Adrenal gland (tissue), 19 donors: ENCODE measurements at places on chromosomes 16 and 17.
A peak's percentile ranks its signal among the peaks of the same experiment; 100 is the strongest.

- DNase-seq = peak; percentile 69
Observed at GRCh38 chr17:74512036-74512435, 19.2 kb downstream of the CD300LB start.

GRCh38 chr17:19867329-19868078, at the start of gene ULK2:
ULK2 (minus strand) TSS chr17:19867936; CDS start chr17:19867417, 519 bp downstream.
- DNase-seq = peak; percentile 69

- no peak for DNase-seq
Observed at GRCh38 chr17:17191346-17191792, 14.8 kb downstream of the PLD6 start.

DNA sequence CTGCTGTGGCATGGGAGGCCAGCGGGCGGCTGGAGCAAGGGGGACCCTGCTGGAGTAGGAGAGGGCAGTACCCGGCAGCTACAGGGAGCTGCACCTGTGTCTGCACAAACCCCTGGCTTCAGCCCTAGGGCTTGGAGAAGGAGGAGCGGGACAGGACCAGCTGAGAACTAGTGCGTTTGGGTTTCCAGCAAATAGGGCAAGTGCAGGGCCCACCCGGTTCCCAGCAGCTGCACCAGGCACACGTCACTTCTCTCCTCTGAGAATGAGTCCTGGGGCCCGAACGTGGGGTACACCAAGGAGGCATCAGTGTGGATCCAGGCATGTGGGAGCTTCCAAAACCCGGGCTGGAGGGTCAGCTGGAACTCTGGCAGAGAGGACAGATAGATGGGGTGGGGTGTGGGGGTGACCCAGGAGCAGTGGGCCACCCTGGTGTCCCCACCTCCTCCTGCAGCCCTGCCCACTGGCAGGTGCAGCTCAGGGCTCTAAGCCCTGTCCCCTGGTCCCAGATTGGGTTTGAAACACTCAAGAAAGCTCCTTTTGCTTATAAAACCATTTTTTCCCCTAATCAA, 5.6 kb downstream of the C16orf89 start:
- DNase-seq = no peak

- no peak for DNase-seq
Observed at GRCh38 chr17:21140911-21141310, 14.1 kb downstream of the DHRS7B start.

GRCh38 chr16:66515596-66516508, 34.1 kb downstream of the TK2 start:
- no peak for DNase-seq

- DNase-seq = no peak
Observed at GRCh38 chr16:66523861-66524354, 26.0 kb downstream of the TK2 start.

GRCh38 chr16:84574191-84574590, 43.7 kb downstream of the COTL1 start:
- DNase-seq = no peak

DNA sequence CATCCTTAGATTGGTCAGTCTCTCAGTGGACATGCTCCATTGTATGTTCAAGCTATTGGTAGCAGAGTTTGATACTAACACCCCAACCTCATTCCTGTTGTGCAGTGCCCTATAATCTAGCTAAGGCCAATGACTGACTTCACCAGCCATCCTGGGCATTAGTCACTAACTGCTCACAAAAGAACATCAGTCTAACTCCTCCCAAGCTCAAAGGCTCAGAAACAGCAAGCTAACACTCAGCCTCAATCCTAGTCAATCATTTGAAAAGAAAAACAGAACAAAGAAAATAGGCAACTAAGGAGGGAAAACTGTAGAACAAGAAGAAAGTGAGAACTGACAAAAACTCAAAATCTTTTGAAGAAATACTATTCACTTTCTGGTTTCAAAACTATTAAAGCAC, 199.1 kb upstream of the C17orf78 start:
- DNase-seq = no peak

DNA sequence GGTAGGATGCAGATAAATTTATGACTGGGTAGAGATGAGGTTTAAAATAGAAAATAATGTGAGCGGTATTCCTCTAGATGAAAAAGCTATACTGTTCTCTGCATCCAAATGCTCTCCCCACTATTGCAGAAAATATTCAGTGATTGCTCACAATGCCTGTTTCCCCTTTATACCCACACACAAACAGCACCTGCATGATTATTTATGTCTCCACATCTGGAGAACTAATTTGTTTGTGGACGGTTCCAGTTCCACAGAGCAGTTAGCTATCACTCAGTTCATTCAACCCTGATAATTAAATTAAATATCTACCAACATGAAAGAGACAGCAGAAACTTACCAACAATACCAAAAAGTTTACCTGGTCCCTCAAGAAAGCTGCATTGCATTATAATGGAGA, 800.0 kb downstream of the CDH11 start:
- no peak for DNase-seq

GRCh38 chr16:48534601-48535340, 75.2 kb downstream of the N4BP1 start:
- DNase-seq = no peak

DNA sequence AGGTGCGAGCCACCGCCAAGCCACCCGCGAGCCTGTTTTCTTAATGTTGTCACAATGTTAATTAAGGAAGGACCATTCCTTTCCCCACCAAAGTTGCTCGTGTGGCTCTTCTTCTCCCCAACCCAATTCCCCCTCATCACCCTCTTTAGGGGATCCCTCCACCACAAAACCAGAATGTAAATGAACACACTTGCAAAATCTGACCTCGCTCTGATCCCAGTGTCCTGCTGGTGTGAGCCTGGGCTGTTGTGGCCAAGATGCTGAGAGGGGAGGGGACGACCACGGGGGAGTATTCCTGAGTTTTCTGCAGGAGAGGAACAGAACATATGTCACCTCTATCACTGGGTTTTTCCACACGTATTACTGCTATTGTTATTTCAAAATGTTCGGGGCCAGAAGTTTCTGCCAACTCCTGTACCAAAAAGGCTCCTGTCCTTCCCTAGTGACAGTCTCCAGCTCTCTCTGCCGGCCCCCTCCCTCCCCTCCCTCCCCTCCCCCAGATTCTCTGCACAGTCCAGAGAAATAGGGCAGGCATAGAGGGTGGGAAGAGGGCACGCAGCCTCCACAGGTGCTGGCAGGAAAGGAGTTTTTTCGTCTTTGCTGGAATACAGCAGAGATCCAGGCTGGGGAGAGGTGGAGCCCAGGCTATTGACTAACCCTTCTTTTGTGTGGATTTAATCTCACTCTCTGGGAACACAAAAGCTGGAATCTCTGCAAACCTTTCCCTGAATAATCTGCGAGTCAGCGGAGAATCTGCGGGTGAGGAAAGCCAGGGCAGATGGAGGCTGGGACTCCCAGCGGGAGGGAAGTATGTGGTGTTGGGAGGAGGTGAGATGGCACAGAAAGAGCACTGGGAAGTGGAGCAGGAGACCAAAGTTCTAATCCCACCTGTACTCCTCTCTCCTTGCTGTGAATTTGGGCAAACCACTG, 4.5 kb upstream of the CA4 start:
- DNase-seq = no peak

GRCh38 chr17:33137426-33137825, 145.8 kb downstream of the SPACA3 start:
- DNase-seq = no peak

DNA sequence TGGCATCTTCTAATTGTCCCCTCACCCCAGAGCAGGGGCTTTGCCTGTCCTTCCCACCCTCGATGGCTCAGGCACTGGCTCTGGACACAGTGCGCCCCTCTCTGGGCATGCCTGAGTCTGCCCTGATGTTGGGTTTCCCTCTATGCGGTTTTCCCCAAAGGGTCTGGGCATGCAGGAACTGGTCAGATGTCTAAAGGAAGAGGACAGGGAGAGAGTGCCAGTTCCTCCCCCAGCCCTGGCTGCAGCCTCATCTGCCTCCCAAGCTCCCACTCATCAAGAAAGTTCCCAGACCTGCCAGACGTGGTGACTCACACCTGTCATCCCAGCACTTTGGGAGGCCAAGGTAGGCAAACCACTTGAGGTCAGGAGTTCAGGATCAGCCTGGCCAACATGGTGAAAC, 41.3 kb upstream of the PABPN1L start:
- no peak for DNase-seq

- no peak for DNase-seq
Observed at GRCh38 chr17:2852221-2852620, 56.0 kb downstream of the RAP1GAP2 start.

GRCh38 chr17:56125830-56126819, 27.1 kb upstream of the ANKFN1 start:
- DNase-seq = peak; percentile 53

GRCh38 chr17:78585006-78585630, 7.9 kb upstream of the DNAH17 start:
- no peak for DNase-seq

- no peak for DNase-seq
Observed at GRCh38 chr17:74337834-74338500, 11.9 kb downstream of the KIF19 start.

GRCh38 chr16:88743693-88744576, 37.6 kb downstream of the CTU2 start:
- DNase-seq = peak; percentile 83

GRCh38 chr16:81641395-81642106, 137.5 kb upstream of the PLCG2 start:
- DNase-seq = peak; percentile 93

DNA sequence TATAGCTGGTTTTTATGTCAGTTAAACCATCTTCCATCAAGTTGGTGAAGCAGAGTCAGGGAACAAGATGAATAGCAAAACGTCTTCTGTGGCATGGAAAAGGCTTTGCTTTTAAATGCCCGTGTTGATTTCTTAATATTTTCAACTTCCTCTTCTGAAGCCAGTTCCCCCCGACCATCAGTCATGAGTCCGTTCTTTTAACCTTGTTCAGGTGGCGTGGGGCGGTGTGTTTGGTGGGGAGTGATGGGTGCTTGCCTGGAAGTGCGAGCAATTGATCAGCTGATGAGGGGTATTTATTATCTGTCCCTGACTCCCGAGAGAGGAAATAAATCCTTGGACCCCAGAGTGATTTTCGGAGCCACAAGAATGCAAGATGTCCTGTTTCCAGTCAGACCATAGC, 147.1 kb downstream of the WWOX start:
- no peak for DNase-seq

DNA sequence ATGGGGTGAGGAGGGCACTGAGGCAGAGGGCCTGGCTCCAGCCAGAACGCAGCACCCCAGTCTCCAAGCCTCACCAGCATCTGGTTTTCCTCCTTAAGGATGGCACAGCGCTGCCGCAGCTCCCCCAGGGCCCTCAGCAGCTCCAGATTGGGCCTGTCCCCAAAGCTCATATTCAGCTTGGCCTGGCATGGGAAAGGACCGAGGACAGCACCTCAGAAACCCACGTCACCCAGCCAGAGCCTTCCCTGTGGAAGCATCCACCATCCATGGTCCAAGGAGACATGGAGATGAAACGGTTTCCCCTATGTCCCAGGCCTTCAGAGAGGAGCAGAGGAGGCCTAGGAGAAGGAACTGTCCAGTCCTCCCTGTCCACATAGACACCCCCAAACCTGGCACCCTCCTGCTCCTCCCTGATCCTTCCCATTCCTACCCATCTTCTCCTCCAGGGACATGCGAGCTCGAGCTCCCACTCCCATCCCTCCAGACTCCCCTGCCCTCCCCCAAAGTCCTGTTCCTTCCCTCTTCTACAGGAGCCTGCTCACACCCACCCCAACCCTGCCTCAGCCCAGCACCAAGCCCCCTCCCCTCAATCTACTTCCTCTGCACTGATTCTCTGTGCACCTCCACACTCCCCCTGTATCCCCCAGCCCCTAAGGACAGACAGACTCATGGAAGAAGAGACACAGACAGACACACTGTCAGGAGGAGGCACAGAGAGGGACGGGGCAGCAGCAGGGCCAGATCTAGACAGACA, 1.8 kb downstream of the TSPOAP1 start:
- DNase-seq = no peak

DNA sequence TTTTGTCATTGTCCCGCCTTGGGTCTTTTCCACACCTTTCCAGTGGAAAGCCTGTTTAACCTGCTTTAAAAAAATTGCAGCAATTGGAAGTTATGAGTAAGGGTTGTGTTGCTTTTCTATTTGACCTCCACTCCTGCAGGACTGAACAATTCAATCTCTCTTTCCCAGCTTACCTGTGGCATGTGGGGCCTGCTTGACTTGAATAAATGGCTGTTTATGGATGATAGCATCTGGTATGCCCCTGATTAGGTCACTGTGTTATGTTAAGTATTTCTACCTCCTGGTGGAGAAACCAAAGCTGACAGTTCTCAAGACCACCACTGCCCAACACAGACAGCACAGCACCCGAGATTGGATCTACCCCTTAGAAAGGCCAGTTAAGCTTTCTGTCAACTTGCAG, 64.8 kb upstream of the NOG start:
- DNase-seq = no peak

GRCh38 chr17:27535975-27536374, 79.7 kb downstream of the KSR1 start:
- no peak for DNase-seq

GRCh38 chr17:6421700-6422604, 13.0 kb downstream of the AIPL1 start:
- DNase-seq = peak; percentile 79

GRCh38 chr17:16378636-16379282, 2.1 kb upstream of the UBB start:
- no peak for DNase-seq

GRCh38 chr17:82638183-82638773, 10.0 kb downstream of the WDR45B start:
- DNase-seq = no peak

- DNase-seq = no peak
Observed at GRCh38 chr17:79997011-79997660, 38.5 kb downstream of the TBC1D16 start.

DNA sequence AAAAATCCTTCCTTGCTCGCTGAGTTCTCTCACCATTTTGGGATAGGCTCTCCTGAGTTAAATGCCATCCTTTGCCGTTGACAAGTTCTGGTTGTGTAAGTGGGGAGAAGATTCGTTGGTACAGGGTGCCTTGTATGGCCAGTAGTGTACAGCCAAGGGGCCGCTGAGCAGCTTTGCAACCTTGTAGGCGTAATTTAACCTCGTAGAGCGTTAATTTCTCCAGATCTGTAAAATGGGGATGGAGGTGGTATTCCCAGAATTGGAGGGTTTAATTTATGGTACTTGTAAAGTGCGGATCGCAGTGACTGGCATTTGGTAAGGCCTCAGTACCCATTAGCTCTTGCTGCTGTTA, 1.4 kb downstream of the ARSG start:
- no peak for DNase-seq
